ENCODE measurements at places on chromosomes 3 and 15. TPM values are rescaled to one million over a fixed set of nuclear protein-coding genes. Genes with fewer than 3 reads are reported as not detected.

GRCh38 chr3:13764161-13764560 lies 115.7 kb downstream of the WNT7A start:
- DNase-seq, result no peak
- H3K27me3 ChIP-seq, result no peaks in the 10 kb centered on the region
- H3K4me3 ChIP-seq, result no peak overlapping the region
- H3K36me3 ChIP-seq, result no peaks in the 10 kb centered on the region

GRCh38 chr3:195181741-195182469 lies 89.1 kb downstream of the XXYLT1 start:
- no peaks in the 10 kb centered on the region for H3K36me3 ChIP-seq
- no peak overlapping the region for H3K4me3 ChIP-seq
- H3K4me1 ChIP-seq, result no peaks in the 10 kb centered on the region
- no peaks in the 10 kb centered on the region for H3K27me3 ChIP-seq
- H3K27ac ChIP-seq, result no peak overlapping the region

GRCh38 chr3:58307639-58308215 lies 1.4 kb downstream of the HTD2 start:
- DNase-seq, result no peak
- peak overlapping the region; percentile 96 for H3K27ac ChIP-seq
- H3K27me3 ChIP-seq, result no peaks in the 10 kb centered on the region
- H3K4me3 ChIP-seq, result peak overlapping the region; percentile 64
- H3K36me3 ChIP-seq, result peaks cover 30% of the 10 kb centered on the region
- H3K4me1 ChIP-seq, result no peaks in the 10 kb centered on the region

Gene KATNBL1
- 17.8 TPM for total RNA-seq

Gene CIB2
- 37.2 TPM for total RNA-seq

DNA sequence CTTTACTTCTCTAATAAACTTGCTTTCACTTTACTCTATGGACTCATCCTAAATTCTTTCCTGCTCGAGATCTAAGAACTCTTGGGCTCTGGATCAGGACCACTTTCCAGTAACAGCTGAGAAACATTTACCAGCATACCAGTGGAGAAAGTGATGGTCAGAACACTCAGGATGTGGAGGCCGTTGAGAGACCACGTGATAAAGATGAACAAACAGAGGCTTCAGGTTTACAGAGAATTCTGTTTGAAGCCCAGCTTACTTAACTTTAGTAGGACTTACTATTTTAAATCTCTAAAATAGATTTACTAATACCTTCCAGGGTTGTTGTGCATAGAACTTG lies 57.0 kb downstream of the FRMD4B start:
- H3K36me3 ChIP-seq, result no peaks in the 10 kb centered on the region
- H3K4me3 ChIP-seq, result no peak overlapping the region
- H3K4me1 ChIP-seq, result no peaks in the 10 kb centered on the region
- H3K27me3 ChIP-seq, result no peaks in the 10 kb centered on the region
- peak overlapping the region; percentile 23 for H3K27ac ChIP-seq

Gene CELSR3
- total RNA-seq, result 0.59 TPM

DNA sequence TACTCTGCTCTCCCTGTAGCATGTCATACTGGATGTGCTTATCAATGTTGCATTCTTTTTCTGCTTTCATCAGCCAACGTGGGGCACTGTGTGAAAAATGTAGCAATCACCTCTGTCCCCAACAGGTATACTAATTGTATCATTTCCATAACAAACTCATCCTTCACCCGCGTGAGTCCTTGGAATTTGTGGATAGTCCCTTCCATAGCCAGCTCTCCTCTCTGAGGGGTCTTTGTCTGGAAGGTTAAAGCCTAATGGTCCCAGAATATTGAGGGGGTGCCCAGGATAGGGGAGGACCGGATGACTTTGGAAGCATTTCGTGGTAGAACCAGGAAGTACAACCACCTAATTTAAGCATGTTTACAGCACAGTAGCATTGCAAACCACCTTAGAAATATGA lies 124.6 kb downstream of the FOXB1 start:
- H3K27me3 ChIP-seq, result no peaks in the 10 kb centered on the region
- H3K27ac ChIP-seq, result no peak overlapping the region

- peaks cover 80% of the 10 kb centered on the region for H3K36me3 ChIP-seq
- no peak overlapping the region for H3K27ac ChIP-seq
- no peak overlapping the region for H3K4me3 ChIP-seq
- no peaks in the 10 kb centered on the region for H3K27me3 ChIP-seq
- no peak for DNase-seq
Observed at GRCh38 chr3:183981990-183982644, 35.6 kb downstream of the ABCC5 start.

DNA sequence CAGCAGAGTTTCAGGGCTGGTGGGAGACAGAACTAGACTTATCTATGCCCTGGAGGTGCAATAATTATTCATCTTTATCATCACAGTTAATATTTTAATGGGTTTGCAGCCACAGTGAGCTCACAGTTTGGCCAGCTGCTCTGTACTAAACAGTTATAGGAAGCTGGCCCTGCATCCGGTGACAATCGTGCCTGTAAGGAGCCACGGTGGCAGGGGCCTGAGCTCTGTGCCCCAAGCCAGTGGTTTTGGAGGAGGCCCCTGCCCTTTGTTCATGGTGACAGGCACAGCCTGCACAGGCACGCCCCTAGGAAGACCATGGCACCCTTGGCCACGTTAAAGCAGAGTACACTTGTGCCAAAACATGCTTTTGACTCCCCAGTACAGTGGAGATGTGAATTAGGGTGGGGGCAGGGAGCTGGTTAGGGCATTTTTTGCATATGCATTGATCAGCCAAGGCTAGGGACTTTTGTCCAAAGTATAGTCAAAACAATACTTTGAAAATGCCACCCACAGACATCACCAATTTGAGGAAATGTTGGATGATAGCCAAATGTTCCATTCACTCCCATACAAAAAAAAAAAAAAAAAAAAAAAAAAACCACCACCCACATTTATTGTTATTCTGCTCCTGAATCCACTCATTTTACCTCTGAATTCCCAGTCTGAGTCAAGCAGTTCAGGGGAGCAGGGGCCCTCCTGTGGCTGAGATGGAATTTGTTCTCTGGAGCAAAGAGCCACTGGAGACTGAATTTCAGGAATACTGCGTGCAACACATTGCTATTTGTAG lies 3.4 kb upstream of the RFTN1 start:
- no peak overlapping the region for H3K27ac ChIP-seq
- H3K4me3 ChIP-seq, result no peak overlapping the region
- peak; percentile 66 for DNase-seq
- no peaks in the 10 kb centered on the region for H3K36me3 ChIP-seq
- no peaks in the 10 kb centered on the region for H3K27me3 ChIP-seq
- peaks cover 42% of the 10 kb centered on the region for H3K4me1 ChIP-seq

DNA sequence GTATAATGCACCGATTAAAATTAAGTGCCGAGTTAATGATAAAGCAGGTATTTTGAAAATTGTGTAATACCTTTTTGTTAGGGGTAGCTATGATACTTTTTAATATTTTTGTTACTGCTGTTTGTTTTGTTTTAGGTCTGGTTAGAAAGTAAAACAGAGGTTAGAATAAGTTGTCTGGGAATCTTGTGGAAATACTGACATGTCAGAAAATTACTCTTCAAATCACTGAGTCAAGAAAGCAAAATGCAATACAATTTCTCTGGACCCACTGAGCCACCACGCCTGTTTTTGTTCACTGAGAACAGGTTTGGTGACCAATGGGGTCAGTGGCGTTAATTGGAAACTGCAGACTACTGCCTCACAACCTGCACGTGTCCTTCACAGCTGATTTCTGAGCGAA lies 601.6 kb downstream of the UNC13C start:
- no peaks in the 10 kb centered on the region for H3K36me3 ChIP-seq
- DNase-seq, result no peak
- H3K4me3 ChIP-seq, result no peak overlapping the region
- H3K27me3 ChIP-seq, result no peaks in the 10 kb centered on the region

Gene WDR93
- total RNA-seq, result not detected

Gene UQCRC1
- total RNA-seq, result 948 TPM

DNA sequence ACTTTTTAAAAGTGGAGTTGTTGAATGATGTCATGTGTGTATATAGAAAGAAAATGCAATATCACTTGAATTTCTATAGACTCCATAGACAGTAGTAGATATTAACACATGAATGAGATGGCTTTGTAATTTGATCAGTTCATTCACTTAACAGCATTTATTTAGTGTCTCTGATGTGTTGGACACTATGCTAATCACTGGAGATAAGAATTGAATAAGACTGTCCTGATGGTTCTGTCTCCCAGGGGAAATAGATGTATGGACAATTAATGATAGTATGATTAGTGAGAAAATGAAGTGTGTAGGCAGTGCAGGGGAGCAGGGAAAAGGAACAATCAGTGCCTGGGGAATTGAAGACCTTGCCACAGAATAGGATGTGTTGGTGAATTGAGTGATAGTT lies 72.9 kb downstream of the RIOX2 start:
- peaks cover 15% of the 10 kb centered on the region for H3K36me3 ChIP-seq
- no peaks in the 10 kb centered on the region for H3K27me3 ChIP-seq
- DNase-seq, result no peak
- H3K4me1 ChIP-seq, result peaks cover 25% of the 10 kb centered on the region
- no peak overlapping the region for H3K4me3 ChIP-seq

Gene PTH1R
- total RNA-seq, result 7.2 TPM

DNA sequence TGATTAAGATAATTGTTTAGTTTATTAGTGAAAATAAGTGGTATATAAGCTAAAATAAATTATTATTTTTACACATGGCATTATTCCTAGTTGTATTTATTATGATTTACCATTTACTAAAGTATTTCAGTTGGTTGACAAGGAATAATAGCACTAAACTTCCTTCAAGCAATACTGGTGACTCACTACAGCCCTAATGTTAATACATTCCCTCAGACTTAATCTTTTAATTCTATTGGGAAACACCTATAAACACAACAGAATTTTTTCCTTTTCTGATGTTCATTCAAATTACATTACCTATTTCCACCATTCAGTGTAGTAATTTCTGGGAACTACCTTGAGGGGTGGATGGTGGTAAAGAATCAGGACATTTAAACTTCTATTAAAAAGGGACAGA lies 264.0 kb downstream of the TIGIT start:
- H3K4me3 ChIP-seq, result no peak overlapping the region
- no peaks in the 10 kb centered on the region for H3K36me3 ChIP-seq
- no peaks in the 10 kb centered on the region for H3K27me3 ChIP-seq
- peak overlapping the region; percentile 43 for H3K27ac ChIP-seq
- DNase-seq, result no peak
- H3K4me1 ChIP-seq, result no peaks in the 10 kb centered on the region

DNA sequence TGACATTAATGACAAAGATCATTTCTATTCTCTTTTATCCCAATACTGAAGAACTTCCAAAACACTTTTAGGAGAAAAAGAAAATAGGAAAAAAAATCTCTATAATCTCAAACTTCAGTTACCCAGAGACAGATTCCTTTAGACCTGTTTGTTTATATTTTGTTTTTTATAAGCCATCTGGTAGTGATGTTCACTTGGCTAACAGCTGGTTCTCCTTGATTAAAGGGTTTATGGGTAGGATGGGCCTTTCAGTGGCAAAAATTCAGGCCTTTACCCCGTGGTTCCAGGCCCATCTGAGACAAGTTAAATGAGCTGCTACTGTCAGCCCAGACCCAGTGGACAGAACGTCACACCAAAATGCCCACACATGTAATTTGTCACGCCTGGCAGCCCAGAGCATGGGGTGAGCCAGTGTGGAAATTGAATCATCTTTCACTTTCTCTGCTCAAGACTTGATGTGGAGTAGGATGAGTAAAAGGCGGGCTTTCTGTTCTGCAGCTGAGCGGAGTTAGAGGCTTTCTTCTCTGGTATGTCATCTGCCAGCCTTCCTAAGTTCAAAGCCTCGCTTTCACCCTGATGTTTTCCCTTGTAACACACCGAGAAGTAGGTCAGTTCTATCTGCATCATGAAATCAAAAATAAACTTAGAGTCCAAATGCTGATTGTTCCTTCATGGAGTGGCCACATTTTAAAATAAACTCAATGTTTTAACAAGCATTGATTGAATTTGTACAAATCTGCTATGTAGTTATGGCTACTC lies 62.5 kb upstream of the SKOR1 start:
- no peaks in the 10 kb centered on the region for H3K4me1 ChIP-seq
- DNase-seq, result no peak
- H3K27me3 ChIP-seq, result no peaks in the 10 kb centered on the region
- no peaks in the 10 kb centered on the region for H3K36me3 ChIP-seq

GRCh38 chr15:52923626-52924025 lies 133.5 kb upstream of the ONECUT1 start:
- H3K4me3 ChIP-seq, result no peak overlapping the region
- no peaks in the 10 kb centered on the region for H3K27me3 ChIP-seq
- no peaks in the 10 kb centered on the region for H3K36me3 ChIP-seq
- DNase-seq, result no peak
- H3K27ac ChIP-seq, result no peak overlapping the region

GRCh38 chr3:187072511-187072910 lies 66.8 kb downstream of the RPL39L start:
- H3K4me1 ChIP-seq, result no peaks in the 10 kb centered on the region
- peaks cover 35% of the 10 kb centered on the region for H3K36me3 ChIP-seq
- no peaks in the 10 kb centered on the region for H3K27me3 ChIP-seq
- H3K27ac ChIP-seq, result no peak overlapping the region

- H3K36me3 ChIP-seq, result no peaks in the 10 kb centered on the region
- no peaks in the 10 kb centered on the region for H3K4me1 ChIP-seq
- peak; percentile 64 for DNase-seq
- H3K27ac ChIP-seq, result peak overlapping the region; percentile 7
- H3K27me3 ChIP-seq, result no peaks in the 10 kb centered on the region
- H3K4me3 ChIP-seq, result peak overlapping the region; percentile 1
Observed at GRCh38 chr3:147945968-147946519, 536.9 kb downstream of the ZIC1 start.

Gene ADPRH
- total RNA-seq, result 7.5 TPM

- no peaks in the 10 kb centered on the region for H3K36me3 ChIP-seq
- no peaks in the 10 kb centered on the region for H3K27me3 ChIP-seq
- peak overlapping the region; percentile 77 for H3K4me3 ChIP-seq
- peaks cover 47% of the 10 kb centered on the region for H3K4me1 ChIP-seq
- no peak for DNase-seq
Observed at GRCh38 chr15:63190769-63191649, 1.6 kb downstream of the RAB8B start.

- H3K27me3 ChIP-seq, result no peaks in the 10 kb centered on the region
- no peaks in the 10 kb centered on the region for H3K36me3 ChIP-seq
- H3K4me1 ChIP-seq, result no peaks in the 10 kb centered on the region
- DNase-seq, result no peak
- no peak overlapping the region for H3K27ac ChIP-seq
Observed at GRCh38 chr15:88029696-88030095, 226.8 kb downstream of the NTRK3 start.

GRCh38 chr15:94387849-94388441 lies 156.6 kb downstream of the MCTP2 start:
- no peaks in the 10 kb centered on the region for H3K27me3 ChIP-seq
- H3K4me3 ChIP-seq, result no peak overlapping the region
- DNase-seq, result no peak
- H3K4me1 ChIP-seq, result no peaks in the 10 kb centered on the region

- no peak overlapping the region for H3K27ac ChIP-seq
- H3K36me3 ChIP-seq, result no peaks in the 10 kb centered on the region
- DNase-seq, result no peak
- no peak overlapping the region for H3K4me3 ChIP-seq
- no peaks in the 10 kb centered on the region for H3K4me1 ChIP-seq
Observed at GRCh38 chr15:82585072-82585471, 44.8 kb upstream of the RPS17 start.

DNA sequence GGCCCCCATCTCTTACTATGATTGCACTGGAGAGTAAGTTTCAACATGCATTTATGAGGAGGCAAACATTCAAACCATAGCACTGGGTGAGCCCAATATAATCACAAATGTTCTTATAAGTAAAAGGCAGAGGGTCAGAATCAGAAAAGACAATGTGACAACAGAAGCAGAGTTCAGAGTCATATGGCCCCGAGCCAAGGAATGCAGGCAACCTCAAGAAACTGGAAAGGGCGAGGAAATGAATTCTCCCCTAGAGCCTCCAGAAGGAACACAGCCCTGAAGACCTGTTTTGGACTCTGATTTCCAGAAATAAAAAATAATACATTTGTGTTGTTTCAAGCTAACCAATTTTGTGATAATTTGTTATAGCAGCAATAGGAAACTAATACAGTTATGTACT lies 81.3 kb upstream of the ABI3BP start:
- DNase-seq, result no peak
- H3K36me3 ChIP-seq, result no peaks in the 10 kb centered on the region
- H3K4me1 ChIP-seq, result no peaks in the 10 kb centered on the region
- H3K27ac ChIP-seq, result no peak overlapping the region
